ENCODE measurements at places on chromosomes 7 and 10. TPM values are rescaled to one million over a fixed set of nuclear protein-coding genes. Genes with fewer than 3 reads are reported as not detected.

GRCh38 chr7:42914009-42914408 is 2.1 kb upstream of the C7orf25 start:
- no peak for DNase-seq

GRCh38 chr7:137895301-137896221 is 48.8 kb upstream of the DGKI start:
- no peak for DNase-seq

GRCh38 chr10:127451628-127452027 is 97.5 kb upstream of the NPS start:
- no peak for DNase-seq

DNA sequence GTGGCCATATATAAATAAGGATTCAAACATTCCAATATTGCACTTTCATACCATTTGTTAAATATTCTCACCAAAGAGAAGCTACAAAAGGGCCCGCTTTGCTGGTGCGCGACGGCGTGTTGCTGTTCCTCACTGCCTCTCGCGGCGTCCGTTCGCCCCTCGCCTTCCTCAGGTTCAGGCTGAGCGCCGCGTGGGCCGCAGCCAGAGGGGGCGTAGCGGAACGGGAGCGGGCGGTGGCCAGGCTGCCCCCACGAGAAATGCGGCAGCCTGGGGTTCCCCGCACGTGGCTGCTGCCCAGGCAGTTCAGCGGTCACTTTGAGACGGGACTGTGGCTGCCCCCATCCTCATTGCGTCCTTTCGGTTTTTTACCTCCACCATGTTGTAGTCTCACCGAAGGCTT is 67.3 kb upstream of the VWDE start:
- no peak for DNase-seq

OR6B1 gene
- not detected for total RNA-seq

All from body of pancreas (tissue), 4 donors.